ENCODE measurements at places on chromosomes 11 and 22.

DNA sequence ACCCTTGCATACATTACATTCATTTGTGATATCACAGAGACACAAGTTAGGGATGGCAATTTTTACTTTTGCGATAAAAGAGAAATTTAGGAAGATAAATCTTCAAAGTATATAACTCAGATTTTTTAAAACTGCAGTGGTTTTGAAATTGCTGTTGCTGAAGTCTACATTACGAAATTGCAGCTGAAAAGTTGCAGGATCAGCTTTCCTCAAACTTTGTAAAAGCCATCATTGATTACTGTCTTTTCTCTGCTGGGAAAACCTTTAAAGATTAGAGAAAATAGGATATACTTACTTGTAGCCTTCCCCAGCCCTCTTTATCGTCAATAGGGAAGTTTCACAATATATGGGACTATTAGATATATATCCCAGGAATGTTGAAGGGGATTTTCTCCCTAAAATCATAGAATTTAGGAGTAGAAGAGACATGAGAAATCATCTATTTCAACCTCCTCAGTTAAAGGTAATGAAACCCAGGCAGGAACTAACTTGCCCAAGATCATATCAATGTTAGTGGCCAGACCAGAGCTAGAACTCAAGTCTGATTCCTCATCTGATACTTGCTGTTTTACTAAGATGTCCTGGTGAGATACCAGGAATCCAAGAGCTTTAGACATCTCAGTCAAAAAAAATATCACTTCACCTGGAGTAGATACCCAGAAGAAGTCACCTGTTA is 10.4 kb upstream of the AGBL2 start:
- DNase-seq, result no peak

- DNase-seq, result peak; percentile 66
These were observed 42.0 kb downstream of the SGSM3 start for GRCh38 chr22:40412441-40412840.

DNA sequence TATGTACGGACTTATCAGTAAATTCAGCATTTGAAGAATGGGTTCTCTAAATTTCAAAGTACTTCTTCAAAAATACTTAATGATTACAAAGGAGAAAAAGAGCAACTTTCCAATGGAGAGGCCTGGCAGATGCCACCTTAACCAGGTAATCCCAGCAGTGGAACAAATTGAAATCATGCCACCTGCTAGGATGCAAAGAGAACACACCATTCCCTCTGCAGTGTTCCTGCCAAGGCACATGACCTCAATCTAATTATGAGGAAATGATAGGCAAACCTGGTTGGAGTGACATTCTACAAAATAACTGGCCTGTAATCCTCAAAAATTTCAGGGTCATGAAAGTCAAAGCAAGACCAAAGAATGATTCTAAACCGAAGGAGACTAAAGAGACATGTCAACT is 21.5 kb downstream of the TNRC6B start:
- DNase-seq, result peak; percentile 54

GRCh38 chr11:69604055-69604454 is 36.9 kb upstream of the CCND1 start:
- DNase-seq, result no peak

Measured in NCI-H69 (cell line).